GM18507 (cell line): ENCODE measurements at places on chromosomes 1 and 21.

DNA sequence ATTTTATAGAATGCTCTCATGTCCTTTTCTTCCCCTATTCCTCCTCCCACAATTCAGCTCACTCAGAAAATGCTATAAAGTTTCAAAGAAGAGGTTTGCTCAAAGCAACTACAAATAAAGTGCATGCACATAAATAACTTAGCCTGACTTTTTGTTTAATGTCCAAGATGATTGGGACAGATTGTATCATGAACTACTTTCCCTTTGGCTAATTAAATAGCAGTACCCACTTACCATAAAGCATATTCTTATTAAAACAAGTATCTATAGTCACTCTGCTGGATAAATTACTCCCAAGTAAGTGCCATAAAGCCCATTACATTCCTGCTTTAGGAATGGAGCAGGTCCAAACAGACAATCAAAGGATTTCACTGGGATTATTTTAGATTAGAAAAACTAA is 576.0 kb downstream of the LMO4 start:
- DNase-seq: no peak

DNA sequence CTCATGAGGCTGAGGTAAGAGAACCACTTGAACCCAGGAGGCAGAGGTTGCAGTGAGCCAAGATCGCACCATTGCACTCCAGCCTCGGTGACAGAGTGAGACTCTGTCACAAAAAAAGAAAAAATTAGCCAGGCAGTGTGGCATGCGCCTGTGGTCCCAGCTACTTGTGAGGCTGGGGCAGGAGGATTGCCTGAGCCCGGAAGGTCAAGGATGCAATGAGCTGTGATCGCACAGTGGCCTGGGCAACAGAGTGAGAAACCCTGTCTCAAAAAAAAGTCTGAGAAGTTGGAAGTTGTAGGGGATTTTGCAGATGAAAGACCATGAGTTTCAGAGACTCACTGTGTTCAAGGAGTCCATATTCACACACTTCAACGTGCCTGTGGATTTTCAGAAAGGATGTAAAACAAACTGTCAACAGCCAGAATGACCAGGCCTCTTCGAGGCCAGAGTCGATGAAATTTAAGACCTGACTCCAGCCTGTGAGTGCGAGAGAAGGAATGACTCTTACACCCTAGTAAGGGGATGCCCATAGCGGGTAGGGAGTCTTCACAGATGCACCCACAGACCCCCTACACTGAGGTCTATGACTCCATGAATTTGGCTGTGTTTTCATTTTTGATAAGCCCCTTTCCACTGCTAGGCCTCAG is 2.2 kb downstream of the S100A13 start:
- no peak for DNase-seq

DNA sequence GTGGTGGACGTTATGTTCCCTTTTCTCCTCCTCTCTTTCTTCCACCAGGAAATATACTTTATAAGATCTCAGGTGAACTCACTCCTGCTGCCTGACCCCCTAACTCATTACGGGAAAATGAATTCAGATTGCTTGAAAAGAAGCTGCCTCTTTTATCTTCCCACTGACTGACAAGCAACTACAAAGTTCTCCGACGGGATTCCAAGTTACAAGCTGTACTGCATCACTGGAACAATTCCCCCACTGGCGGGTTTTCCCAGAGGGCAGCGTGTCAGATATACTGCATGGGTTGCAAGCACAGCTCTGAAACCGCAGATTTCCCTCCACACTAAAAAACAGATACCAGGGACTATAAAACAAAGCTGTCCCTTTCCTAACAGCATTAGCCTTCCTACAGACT is 390.6 kb downstream of the KCTD3 start:
- no peak for DNase-seq

GRCh38 chr1:65830306-65830705 is 37.6 kb downstream of the PDE4B start:
- DNase-seq: no peak

DNA sequence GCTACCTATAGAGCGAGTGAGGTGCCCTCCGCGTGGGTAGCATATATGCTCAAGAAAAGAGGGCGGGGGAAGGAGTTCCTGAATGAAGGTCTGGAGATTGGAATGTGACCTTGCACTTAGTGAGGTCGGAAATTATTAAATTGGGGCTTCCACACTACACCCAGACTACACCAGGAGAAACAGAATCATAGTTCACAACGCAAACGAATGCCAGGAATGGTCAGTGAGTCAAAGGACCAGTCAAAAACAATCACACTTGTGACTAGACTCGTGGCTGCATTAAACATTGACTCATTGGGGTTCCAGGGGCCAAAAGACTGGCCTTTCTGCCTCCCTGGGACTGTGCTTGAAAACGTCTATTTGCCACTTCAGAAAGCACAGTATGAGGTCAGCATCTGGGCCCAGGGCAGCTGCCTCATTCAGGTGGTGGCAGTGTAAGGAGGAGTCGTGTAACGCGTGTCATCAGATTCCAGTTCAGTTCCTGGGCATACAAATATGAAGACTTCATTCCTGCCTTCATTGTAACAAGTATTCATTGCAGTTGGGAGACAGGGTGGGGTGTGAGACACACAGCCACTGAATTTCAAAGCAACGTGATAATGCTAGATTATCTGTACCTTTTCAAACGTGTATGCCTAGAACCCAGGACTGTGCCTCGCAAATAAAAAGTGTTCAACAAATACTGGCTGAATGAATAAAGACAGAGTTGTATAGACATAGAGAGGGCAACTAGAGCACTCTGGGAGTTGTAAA is at the start of gene YOD1:
TSS of gene YOD1 (minus strand) at position 18 of the 753 bp plus-strand sequence. CDS start 178 bp downstream, outside the sequence.
- no peak for DNase-seq

DNA sequence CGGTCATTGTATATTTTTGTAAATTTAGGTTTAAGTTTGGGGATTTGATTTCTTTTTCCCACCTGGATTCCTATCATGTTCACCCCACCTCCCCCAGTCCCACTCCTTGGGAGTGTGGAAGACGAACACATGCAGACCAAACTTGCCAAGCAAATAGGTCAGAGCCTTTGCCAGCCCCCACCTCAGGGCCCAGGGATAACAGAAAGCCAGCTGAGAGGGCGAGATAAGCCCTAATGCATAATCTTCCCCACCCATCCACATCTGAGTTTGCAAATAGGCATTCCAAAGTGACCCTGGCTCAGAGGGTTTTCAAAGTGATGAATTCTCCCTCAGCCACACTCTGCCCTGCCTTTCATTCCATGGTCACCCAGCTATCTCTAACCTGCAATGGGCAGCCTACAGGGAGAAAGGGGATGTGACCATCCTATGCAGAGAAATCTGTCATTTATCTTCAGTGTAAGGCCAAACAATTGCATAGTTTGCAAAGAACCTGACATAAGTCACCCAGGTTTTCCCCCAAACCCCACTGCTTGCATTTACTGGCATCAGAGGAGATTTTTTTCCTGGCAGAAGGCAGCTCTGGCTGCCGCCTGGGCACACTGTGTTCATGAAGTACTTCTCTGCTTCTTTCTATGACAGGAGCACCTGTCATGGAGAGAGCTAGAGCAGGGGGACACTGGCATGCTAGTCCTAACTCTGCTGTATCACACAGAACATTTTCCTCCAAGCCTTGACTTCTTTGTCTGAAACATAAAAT is 69.0 kb upstream of the NFIA start:
- DNase-seq: no peak

GRCh38 chr21:43352154-43352537 is 74.8 kb downstream of the SIK1 start:
- DNase-seq: no peak

DNA sequence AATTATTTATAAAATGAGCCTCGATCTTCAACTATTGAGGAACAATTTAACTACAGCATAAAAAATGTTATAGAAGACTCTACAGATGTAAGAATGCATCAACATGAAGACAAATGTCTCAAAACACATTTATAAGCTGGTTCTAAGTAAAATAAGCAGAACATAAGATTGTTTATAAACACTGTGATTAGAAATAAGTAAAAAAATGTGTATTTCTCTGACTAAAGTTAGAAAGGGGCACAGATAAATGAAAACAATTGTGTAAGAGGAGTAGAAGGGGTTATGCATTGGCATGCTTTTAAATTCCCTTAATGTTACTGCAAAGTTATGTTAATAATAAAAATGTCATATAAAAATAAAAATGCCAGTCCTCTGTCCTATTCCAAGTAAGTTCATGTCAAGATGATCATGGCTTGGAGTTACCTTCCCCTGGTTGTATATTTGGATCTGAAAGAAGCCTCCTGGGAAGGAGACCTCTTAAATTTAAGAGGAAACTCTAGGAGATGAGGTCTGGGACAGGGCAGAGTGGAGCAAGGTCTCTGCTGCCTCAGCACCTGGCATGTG is 70.2 kb upstream of the FAM20B start:
- DNase-seq: no peak

- DNase-seq: peak; percentile 20
Measured at GRCh38 chr1:43582162-43582566, 51.5 kb downstream of the PTPRF start.

GRCh38 chr1:12435639-12436344 is 182.2 kb downstream of the DHRS3 start:
- peak; percentile 35 for DNase-seq

DNA sequence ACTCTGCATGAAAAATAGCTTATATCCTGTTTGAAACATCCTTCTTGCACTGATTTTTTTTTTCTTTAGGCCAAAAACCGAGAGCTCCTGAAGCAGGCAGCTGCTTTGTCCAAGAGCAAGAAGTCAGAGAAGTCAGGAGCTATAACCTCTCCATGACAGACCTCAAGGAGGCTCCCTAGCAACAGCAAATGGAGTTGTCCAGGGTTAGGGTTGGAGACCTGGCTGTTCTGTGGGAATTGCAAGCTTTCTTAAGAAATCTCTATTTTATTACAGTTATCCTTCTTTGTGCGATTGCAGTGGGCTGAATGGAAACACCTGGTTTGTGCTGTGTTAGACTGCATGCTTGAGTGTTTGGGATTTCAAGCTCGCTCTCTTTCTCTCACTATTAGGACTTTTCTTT is 12.6 kb upstream of the STX12 start:
- DNase-seq: no peak

DNA sequence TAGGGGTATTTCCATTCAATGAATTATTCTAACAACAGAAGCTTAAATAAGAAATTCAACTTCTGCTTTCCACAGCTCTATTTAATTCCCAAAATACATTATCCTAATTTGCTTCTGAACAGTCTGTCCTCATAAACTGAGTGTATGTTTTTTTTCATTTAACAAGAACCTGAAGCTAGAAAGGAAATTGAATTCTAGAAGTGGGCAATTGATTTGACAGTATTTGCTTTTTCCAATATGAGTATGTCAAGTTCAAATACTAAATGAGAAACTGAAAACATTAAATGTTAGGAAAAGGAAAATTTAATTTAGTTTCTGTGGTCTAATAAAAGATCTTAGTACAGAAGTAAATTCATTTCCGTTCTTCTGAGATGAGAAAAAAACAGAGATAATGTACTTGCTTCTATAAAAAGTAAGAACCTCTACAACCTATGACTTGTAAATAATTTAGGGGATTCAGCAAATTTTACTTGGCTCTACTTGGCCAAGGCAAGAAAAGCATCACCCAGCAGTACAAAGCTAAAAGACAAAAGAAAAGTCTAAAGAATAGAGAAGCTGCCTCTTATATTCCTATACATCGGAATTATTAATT is 31.1 kb downstream of the RAB3GAP2 start:
- DNase-seq: no peak

DNA sequence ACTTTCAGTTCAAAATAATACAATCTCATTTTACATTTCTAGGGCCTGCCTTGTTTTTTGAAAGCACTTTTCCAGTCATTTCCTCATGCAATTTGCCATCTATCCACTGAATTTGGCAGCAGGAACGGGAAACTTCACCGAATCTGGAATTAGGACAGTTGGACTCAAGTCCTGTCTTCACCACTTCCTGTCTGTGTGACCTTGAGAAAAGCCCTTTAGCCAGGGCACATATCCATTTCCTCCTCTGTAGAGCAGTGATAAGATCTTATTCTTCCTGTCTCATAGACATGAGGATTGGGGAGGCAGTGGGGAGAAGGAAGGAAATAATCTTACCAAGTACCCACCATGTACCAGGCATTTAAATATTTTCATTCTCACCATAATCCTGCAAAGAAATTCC is 12.0 kb downstream of the VAV3 start:
- DNase-seq: no peak

GRCh38 chr1:177665935-177666334 is 303.9 kb downstream of the SEC16B start:
- DNase-seq: no peak

- no peak for DNase-seq
Measured at GRCh38 chr21:46000731-46001641, 19.4 kb downstream of the COL6A1 start.
